ENCODE measurements at places on chromosomes 4 and X.

GRCh38 chr4:30385650-30386049, 334.5 kb upstream of the PCDH7 start:
- no peak for DNase-seq

- no peak for DNase-seq
These were observed 1.6 kb upstream of the UNC5C start for GRCh38 chr4:95550115-95550987.

GRCh38 chr4:48910511-48910910, 3.9 kb upstream of the OCIAD2 start:
- no peak for DNase-seq

GRCh38 chrX:45191820-45192409, 8.8 kb downstream of the DIPK2B start:
- no peak for DNase-seq

DNA sequence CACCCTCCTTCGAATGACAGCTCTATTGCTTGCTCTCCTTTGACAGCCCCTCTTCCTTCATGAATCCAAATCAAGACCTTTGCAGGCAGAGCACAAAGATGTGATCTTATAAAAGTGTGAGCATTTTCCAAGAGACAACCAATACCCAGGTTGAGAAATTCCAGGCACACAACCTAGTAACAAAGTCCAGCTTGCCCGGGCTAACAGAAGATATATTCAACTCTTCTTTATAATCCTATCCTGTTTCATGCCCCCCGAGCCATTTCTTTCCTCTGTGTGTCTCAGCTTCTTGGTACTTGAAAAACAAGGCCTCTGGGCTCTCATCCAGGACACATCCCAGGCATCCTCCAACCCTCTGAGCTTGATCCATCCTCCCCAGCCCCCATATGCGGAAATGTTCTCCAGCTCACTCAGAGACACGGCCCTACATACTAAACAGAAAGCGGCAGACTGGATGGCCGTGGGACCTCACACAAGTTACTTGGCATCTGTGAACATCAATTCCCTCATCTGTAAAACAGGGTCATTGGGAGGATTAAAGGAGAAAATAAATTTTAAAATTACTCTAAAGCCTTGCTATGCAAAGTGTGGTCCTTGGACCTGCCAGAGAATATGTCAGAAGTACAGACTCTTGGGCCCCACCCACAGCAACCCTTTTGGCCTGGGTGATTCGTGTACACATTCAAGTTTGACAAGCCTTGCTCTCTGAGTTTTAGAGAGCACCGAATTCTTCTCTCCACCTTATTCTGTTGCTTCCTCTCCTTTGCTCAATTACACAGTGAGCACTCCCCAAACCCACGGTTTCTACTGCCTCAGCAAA, 627.0 kb downstream of the BCOR start:
- no peak for DNase-seq

- no peak for DNase-seq
These were observed 62.5 kb downstream of the ZNF330 start for GRCh38 chr4:141283152-141283551.

DNA sequence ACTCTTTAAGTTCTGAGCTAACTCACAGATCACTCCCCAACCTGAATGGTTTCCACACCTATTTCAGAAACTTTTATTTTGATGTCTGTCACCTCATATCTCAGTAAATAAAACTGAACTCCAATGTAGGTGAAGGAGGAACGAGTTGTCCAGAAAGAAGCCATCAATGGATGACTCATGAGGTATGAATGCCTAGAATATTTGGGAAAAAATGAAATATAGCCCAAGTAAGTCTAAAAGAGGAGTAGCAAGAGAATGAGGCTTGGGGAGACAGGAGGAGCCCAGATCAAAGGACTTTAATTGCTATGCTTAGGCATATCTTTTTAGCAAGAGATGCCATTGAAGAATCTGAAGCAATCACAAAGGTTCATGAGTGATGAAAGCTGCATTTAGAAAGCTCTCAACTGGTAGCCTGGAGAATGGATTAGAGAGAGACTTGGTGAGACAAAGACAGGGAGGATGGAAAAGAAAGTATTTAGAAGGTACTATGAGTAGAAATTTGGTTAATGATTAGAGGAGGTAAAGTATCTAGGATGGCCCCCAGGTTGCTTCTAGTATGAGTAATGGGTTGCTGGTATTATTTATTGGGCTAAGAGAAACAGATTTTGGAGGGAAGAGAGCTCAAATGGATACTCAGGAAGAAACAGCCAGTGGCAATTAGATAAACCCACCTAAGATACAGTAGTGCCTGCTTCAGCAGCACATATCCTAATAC, 39.4 kb downstream of the NOCT start:
- no peak for DNase-seq

DNA sequence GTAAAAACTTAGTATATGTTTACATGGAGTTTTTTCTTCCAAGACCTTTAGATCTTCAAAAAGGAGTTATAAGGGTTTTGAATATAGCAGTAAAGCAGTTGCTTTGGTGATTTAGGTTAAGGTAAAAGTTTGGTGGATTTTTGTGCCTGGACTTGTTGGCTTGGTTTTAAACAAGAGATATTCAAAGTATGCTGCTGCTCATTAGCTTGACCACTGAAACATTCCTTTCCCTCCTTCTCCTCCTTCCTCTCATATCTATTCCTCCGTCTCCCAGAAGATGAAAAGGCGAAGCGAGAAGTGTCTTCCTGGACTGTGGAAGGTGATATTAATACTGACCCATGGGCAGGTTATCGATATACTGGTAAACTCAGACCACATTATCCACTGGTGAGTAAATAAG, 38.4 kb downstream of the METAP1 start:
- DNase-seq: no peak

DNA sequence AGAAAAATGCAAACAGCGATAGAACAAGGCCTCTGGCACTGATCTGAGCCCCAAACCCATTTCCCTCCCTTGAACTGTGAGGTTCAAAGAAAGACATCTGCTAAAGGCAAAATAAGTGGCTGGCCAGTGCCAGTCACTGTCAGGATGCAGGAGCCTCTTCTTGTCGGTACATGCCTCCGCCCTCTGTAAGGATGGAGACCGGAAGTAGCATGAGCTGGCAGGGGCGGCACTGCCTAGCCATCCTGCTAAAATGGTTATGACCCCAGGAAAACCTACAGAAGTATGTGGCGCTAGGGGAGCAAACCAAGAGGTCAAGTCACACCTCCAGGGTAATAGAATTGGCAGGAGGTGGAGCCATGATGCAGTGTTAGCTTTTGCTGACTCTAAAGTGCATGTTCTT, 180.3 kb downstream of the DCLK2 start:
- no peak for DNase-seq

- DNase-seq: no peak
These were observed 155.8 kb downstream of the IL15 start for GRCh38 chr4:141792164-141792563.
